ENCODE measurements at places on chromosomes 1 and 21.

GRCh38 chr1:164647211-164647610, 88.2 kb downstream of the PBX1 start:
- DNase-seq = no peak

- DNase-seq = peak; percentile 74
These were observed 58.1 kb upstream of the COA6 start for GRCh38 chr1:234315091-234315541.

DNA sequence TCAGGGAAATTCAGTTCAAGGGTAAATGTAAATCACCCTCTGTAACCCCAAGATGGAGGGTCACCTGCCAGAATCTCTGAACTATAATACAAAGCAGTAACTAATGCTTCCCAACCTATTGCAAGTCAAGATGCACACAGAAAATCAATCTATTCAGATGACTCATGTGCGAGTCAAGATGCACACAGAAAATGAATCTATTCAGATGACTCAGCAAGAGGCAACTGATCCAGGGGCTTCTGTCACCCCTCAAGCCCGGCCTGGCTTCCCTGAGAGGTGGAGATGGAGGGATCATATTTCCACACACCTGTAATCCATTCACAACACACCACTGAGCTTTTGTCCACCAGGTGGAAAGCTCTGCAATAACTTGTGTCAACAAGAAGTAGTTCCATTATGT, 17.4 kb upstream of the HIVEP3 start:
- DNase-seq = peak; percentile 67

GRCh38 chr21:41752231-41752681, 14.6 kb downstream of the RIPK4 start:
- no peak for DNase-seq

- no peak for DNase-seq
These were observed 37.6 kb upstream of the HMCN1 start for GRCh38 chr1:185696422-185697150.

GRCh38 chr1:16882986-16883385, 12.8 kb upstream of the RNU1-2 start:
- no peak for DNase-seq

- DNase-seq = no peak
These were observed 545.3 kb upstream of the NCAM2 start for GRCh38 chr21:20452935-20453334.

GRCh38 chr1:183480971-183481441, 8.7 kb downstream of the SMG7 start:
- DNase-seq = no peak

- no peak for DNase-seq
These were observed 63.3 kb downstream of the CAMSAP2 start for GRCh38 chr1:200802042-200802441.

GRCh38 chr1:77398152-77398551, 116.3 kb downstream of the AK5 start:
- no peak for DNase-seq

DNA sequence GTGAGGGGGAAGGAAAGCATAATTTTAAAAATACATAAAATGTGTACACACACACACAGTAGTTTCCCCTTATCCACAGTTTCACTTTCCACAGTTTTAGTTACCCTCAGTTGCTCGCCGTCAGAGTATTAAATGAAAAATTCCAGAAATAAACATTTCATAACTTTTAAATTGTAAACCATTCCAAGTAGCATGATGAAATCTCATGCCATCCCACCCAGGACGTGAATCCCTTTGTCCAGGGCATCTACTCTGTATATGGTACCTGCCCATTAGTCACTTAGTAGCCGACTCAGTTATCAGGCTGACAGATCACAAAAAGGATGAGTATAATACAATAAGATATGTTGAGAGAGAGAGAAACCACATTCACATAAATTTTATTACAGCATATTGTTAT, 36.2 kb downstream of the EPS15 start:
- DNase-seq = no peak

- DNase-seq = no peak
These were observed 453.7 kb upstream of the RUNX1 start for GRCh38 chr21:35502821-35503220.

GRCh38 chr1:14977338-14977931, 176.1 kb upstream of the TMEM51 start:
- no peak for DNase-seq
